ENCODE measurements at places on chromosomes 1 and 21.

DNA sequence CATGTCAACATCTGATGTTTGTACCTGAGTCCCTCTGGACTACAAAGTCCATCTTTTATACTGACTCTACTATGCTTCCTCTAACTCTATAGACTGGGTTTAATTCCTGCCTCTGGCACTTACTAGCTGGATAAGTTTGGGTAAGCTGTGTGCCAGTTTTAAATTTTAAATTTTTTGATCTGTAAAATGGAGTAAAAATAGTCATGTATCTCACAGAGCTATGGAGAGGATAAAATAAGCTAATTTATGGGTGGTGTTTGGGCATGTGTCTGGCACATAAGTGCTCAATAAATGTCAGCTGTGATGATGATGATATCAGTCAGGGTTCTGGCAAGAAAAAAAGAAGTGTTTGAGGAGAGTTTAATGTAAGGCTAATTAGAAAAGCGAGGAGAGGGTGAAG is 139.2 kb upstream of the C1orf21 start:
- DNase-seq: no peak

GRCh38 chr1:34808051-34808810 is 15.4 kb downstream of the GJA4 start:
- DNase-seq: no peak

DNA sequence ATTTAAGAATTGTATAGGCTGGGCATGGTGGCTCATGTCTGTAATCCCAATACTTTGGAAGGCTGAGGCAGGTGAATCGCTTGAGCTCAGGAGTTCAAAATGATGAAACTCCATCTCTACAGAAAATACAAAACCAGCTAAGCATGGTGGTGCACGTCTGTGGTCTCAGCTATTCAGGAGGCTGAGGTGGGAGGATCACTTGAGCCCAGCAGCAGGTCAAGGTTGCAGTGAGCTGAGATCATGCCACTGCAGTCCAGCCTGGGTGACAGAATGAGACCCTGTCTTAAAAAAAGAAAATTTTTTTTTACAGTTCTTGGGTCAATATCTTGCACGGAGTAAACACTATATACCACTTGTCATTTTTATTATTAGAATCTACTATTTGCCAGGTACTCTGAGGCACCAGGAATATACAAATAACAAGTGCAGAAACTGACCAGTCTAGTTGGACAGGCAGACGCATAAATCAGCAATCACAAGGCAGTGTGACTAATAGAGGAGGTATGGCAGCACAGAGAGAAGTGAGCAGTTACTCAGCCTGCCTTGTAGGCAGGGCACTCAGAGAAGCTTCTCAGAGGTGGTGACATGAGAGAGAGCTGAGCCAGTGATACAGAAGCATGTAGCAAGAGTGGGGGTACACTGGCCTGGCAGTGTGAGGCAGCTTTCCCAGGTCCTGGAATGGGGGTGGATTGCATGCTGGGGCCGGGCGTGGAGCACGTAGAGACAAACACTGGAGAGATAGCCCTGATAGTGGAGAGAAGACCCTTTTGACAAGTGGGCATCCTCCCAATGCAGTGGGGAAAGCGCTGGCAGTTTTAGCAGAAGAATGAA is 8.0 kb downstream of the PHLDA3 start:
- no peak for DNase-seq

- no peak for DNase-seq
Measured at GRCh38 chr21:41283211-41283818, 33.3 kb upstream of the FAM3B start.

GRCh38 chr1:209879539-209879938 is 51.8 kb downstream of the UTP25 start:
- DNase-seq: no peak

- no peak for DNase-seq
Measured at GRCh38 chr1:23103001-23103889, 65.4 kb downstream of the LUZP1 start.

GRCh38 chr21:37797403-37797802 is 118.9 kb downstream of the KCNJ6 start:
- no peak for DNase-seq

GRCh38 chr1:19635646-19636045 is 8.5 kb upstream of the NBL1 start:
- DNase-seq: no peak

Data from stimulated activated CD8-positive, alpha-beta memory T cell treated with anti-CD3 and anti-CD28 coated beads, Interleukin-2, amount 100 ng/mL, for 1 hour (primary cell).